CD4-positive, alpha-beta T cell (primary cell): ENCODE measurements at places on chromosomes 2 and 18.
A peak's percentile ranks its signal among the peaks of the same experiment; 100 is the strongest.

- DNase-seq: no peak
Measured at GRCh38 chr18:55239740-55240139, 280.5 kb upstream of the CCDC68 start.

GRCh38 chr18:30175621-30176225 is 866.8 kb downstream of the DSC3 start:
- no peak for DNase-seq

- no peak for DNase-seq
Measured at GRCh38 chr2:24891201-24891600, 28.8 kb downstream of the ADCY3 start.

DNA sequence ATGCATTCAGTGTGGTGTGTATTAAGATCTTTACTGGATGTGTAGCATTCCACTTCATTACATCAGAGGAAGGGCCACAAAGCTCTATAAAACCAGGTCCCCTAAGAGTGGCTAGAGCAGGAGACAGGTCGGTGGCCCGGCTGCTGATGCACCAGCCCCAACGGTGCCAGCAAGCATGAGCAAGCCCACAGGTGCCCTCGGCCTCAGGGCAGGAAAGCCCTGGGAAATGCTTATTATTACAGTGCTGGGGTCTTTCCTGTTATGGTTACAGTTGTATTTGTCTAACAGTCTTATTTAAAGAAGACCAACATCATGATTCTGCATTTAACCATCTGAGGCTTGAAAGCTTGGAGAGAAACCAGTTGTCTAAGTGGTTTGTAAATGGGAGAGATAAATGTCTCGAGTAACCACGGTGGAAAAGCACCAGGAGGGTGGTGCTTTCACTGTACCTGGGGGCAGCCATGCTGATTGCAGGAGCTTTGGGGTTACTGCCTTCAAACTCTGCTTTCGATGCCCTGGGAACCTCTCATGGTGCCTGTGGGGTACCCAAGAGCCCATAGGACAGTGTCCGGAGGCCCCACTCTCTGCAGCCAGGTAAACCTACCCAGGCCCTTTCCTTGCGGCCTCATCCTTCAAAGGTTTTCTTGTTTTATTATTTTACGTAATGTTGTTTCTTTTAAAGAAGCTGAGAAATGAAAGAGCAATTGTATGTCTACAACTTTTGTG is 133.1 kb downstream of the SH3RF3 start:
- DNase-seq: no peak

- DNase-seq: no peak
Measured at GRCh38 chr2:152513029-152513428, 178.1 kb downstream of the FMNL2 start.

DNA sequence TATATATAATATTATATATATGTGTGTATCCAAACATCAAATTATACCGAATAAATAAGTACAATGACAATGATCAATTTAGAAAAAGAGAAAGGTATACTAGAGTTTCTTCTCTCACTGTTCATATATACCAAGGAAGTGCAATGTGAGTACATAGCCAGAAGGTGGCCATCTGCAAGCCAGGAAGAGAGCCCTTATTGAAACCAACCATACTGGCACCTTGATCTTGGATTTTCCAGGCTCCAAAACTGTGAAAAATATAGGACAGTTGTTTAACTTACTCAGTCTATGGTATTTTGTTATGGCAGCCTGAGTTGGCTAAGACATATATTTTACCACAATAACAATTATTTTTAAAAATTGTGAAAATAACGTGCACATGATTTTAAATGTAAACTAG is 1490.2 kb upstream of the SLC39A10 start:
- DNase-seq: no peak

DNA sequence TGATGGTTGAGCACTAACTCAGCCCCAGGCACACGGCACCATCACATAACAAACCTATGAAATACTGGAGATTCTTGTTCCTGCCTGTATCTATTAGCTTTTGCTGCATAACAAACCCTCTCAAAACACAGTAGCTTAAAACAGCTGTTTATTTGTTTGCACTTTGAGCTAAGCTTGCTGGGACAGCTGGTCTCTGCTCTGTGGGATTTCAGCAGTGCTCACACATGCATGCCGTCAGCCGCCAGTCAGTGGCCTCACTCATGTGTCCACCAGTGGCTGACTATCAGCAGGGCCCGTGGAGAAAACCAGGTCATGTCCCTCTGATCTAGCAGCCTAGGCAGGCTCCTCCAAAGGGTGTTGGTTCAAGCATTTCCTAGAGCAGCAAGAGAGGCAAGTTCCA is 52.8 kb upstream of the RAB12 start:
- no peak for DNase-seq

- DNase-seq: no peak
Measured at GRCh38 chr18:50704357-50704940, 115.4 kb downstream of the MRO start.

DNA sequence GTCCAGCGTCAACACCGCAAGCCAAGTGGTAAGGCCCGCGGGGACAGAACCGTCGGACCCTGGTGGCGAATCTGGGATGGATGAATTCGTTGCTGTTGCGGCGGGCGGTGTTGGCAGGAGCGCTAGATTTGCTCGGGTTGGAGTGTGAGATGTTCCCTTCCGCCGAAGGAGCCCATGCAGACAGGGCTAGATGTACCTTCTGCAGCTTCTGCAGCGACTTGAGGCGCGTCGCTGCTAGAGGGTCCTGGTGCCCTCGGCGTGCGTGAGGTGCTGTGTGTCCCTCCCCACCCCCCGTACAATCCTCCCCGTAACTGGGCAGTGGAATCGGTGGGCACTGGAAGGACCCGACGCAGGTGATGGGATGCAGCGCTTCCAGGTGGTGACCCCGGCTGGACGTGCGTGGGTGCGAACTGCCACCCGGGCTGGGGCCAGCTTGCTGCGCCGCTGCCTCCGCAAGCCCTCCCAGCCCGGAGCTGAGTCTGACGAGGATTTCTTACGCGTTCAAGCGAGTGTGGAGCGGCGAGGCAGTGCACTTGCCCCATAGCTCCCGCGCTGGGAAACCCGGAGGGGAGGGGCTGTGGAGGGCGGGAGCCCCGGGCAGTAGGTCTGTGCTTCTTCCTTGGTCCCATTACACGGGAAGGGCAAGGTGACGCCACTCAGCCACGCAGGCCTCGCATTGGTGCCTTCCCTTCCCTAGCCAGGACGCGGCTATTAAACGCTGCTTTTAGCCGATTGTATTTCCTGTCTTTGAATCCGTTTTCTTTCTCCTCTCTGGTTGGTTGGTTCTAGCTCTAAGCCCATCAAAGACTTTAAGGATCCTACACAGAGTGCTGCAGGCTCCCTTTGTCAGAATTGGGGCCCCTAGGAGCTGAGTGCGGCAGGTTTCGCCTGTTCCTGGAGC is 34.2 kb downstream of the CHRNA1 start:
- DNase-seq: peak; percentile 68

GRCh38 chr2:30412684-30413570 is 34.1 kb upstream of the LCLAT1 start:
- DNase-seq: no peak

DNA sequence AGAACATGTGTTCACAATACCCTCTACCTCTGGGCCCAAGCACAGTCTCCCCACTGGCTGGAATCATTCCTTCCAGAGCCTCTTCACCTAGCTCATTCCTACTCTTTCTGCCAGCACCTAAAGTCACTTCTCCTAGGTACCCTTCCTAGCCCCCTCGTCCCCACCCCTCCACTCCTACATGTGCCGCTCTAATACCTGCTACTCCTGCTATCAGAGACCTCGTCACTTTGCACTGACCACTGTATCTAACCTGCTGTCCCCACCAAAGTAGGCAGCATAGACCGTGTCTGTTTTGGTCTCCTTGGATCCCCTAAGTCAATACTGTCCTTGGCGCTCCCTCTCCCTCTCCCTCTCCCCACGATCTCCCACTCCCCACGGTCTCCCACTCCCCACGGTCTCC is 53.2 kb upstream of the PKDCC start:
- no peak for DNase-seq

GRCh38 chr2:170463206-170463537 is 252.0 kb upstream of the SP5 start:
- DNase-seq: no peak

DNA sequence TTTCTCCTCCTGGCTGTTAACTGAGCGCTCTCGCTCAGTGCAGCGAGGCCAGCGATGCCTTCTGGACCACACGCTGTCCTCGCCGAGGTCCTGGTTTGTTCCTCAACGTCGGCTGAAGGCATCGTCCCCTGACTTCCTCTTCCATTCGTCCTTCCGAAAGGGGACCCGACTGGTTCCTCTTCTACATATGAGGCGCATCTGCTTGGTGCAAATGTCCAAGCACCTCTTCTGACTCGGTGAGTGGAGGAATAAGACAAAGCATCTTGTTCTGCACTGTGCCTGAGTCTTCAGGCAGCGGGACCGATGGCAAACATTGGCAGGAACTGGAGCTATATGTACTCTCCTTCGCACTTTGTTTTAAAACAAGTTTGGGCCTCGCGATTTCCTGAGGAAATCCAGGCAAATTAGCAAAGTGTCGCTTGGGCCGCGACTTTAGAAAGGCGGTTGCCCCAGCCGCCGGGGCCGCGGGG is 621 bp upstream of the KCNS3 start:
- no peak for DNase-seq

- DNase-seq: no peak
Measured at GRCh38 chr18:26689226-26689879, 141.0 kb upstream of the KCTD1 start.

- no peak for DNase-seq
Measured at GRCh38 chr2:200985799-200986198, 22.3 kb upstream of the ORC2 start.

GRCh38 chr2:207150284-207150683 is 15.5 kb downstream of the KLF7 start:
- no peak for DNase-seq

GRCh38 chr2:231908584-231908983 is 17.6 kb downstream of the NPPC start:
- no peak for DNase-seq

DNA sequence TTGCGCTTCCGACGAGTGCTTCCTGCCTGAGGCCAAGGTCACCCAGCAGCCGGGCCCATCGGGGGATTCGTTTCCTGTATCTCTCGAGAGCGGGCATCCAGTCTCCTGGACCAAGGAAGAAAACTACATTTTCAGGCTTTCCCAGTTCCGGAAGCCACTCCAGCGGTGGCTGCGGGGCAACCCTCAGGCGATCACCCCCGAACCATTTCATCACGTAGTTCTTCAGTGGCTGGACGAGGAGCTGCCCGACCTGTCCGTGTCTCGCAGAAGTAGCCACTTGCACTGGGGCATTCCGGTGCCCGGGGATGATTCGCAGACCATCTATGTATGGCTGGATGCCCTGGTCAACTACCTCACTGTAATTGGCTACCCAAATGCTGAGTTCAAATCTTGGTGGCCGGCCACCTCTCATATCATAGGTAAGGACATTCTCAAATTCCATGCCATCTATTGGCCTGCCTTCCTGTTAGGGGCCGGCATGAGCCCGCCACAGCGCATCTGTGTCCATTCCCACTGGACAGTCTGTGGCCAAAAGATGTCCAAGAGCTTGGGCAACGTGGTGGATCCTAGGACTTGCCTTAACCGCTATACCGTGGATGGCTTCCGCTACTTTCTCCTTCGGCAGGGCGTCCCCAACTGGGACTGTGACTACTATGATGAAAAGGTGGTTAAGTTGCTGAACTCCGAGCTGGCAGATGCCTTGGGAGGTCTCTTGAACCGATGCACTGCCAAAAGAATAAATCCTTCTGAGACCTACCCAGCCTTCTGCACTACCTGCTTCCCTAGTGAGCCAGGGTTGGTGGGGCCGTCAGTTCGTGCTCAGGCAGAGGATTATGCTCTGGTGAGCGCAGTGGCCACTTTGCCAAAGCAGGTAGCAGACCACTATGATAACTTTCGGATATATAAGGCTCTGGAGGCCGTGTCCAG is 1.0 kb downstream of the MARS2 start:
- DNase-seq: peak; percentile 1

DNA sequence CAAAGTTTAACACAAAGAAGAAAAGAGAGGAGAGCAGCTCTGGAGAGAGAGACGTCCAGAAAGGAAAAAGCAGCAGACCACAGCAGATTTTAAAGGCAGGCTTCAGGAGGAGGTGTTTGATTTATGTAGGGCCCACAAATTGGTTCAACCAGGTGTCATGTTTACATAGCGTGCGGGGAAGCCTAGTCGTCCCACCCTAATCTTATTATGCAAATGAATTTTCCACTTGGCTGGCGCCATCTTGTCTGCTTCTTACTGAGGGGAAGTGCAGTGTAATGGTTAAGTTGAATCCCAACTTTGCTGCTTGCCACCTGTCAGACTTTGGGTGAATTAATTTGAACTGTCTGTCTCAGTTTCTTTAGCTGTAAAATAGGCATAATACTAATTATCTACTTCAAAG is 282.4 kb upstream of the CYRIA start:
- DNase-seq: no peak
